ENCODE measurements at places on chromosomes 11 and 22.
A peak's percentile ranks its signal among the peaks of the same experiment; 100 is the strongest.

DNA sequence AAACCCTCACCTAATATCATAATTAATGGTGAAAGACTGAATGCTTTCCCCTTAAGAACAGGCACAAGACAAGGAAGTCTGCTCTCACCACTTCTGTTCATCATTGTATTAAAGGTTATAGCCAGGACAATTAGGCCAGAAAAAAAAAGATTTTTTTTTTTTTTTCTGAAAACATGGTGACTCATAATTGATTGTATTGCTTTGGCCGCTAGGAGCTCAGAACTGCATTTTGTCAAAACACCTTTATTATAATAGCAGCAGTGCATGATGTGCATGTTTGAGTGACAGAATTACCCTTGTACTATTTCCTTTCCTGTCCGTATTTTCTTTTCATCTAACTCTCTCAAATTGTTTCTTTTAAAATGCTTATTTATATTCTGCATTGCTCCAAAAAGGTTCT, 98.1 kb downstream of the RNF169 start:
- no peak for DNase-seq

DNA sequence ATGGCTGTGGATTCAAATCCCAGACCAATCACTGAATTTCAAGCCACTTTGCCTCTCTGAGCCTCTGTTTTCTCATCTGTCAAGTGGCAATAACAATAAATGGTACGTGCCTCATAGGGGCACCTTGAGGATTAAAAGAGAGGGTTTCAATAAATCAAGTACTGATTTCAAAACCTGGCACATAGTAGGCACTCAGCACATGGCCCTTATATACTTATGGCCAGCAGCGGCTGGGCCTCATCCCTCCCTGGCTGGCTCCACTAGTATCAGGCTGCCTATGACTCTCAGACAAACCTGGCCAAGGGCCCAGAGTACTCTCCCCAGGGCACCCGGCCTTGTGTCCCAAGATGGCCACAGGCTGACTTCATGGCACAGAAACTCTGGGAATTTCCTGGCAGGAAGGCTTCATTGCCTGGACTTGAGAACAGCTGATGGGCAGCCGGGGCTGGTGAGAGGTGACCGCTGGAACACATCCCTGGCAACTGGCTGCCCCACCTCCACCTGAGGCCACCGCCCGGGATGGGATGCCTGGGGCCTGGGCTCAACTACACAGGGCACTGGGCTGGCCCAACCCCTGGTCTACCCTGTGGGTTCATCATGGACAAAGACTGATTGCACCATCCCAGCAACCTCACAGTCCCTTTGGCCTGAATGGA, 3.4 kb downstream of the FADS3 start:
- DNase-seq: no peak

- DNase-seq: no peak
These were observed 31.4 kb downstream of the MMP7 start for GRCh38 chr11:102499151-102499550.

- DNase-seq: no peak
These were observed 109.3 kb downstream of the MN1 start for GRCh38 chr22:27692243-27692642.

GRCh38 chr11:72743321-72744221, 8.6 kb downstream of the ARAP1 start:
- DNase-seq: no peak

- no peak for DNase-seq
These were observed 18.0 kb downstream of the FAM227A start for GRCh38 chr22:38638216-38638615.

DNA sequence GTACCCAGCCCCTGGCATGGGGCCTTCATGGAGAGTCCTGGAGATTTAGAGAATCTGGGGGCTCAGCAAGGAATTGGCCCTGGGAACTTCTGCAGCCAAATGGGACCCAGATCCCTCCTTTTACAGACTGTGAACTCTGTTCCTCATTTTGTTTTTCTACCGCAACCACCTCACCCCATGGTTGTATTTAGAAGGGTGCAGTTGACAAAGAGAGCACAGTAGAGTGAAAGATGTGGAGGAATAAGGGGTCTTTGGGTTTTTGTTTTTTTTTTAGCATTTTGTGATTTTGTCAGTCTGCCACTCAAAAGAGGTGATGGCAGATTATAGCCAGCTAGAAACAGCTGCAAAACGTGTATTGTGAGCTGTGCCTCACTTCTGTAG, 1.9 kb downstream of the ZNF74 start:
- DNase-seq: no peak

- DNase-seq: no peak
These were observed 58.8 kb downstream of the ISX start for GRCh38 chr22:35124691-35125219.

GRCh38 chr11:66567787-66568123, 651 bp downstream of the CTSF start:
- no peak for DNase-seq

- DNase-seq: peak; percentile 51
These were observed 3.5 kb upstream of the IFITM3 start for GRCh38 chr11:324156-324555.

- no peak for DNase-seq
These were observed 650 bp upstream of the MAPK11 start for GRCh38 chr22:50270666-50271394.
